OCI-M1 (cell line): ENCODE measurements at places on chromosomes 4 and X.

- no peak for DNase-seq
Measured at GRCh38 chrX:24423960-24424359, 41.1 kb upstream of the PDK3 start.

DNA sequence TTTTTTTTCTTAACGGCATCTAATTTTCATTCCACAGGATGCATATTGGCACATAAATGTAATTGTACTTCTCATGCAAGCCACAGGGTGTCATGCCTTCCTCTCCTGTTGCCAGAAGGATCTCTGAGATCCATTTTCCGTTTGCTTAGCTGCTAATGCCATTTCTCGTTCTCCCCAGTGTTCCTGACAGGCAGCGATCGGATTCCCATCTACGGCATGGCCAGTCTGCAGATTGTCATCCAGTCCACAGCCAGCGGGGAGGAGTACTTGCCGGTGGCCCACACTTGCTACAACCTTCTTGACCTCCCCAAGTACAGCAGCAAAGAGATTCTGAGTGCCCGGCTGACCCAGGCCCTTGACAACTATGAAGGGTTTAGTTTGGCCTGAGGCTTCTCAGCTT, 8.9 kb upstream of the NAP1L5 start:
- DNase-seq = peak; percentile 4

- no peak for DNase-seq
Measured at GRCh38 chrX:39811376-39811775, 286.4 kb downstream of the BCOR start.

GRCh38 chr4:74661427-74662201, 132.7 kb downstream of the BTC start:
- no peak for DNase-seq

GRCh38 chr4:8200302-8200975, 1.3 kb downstream of the SH3TC1 start:
- no peak for DNase-seq

DNA sequence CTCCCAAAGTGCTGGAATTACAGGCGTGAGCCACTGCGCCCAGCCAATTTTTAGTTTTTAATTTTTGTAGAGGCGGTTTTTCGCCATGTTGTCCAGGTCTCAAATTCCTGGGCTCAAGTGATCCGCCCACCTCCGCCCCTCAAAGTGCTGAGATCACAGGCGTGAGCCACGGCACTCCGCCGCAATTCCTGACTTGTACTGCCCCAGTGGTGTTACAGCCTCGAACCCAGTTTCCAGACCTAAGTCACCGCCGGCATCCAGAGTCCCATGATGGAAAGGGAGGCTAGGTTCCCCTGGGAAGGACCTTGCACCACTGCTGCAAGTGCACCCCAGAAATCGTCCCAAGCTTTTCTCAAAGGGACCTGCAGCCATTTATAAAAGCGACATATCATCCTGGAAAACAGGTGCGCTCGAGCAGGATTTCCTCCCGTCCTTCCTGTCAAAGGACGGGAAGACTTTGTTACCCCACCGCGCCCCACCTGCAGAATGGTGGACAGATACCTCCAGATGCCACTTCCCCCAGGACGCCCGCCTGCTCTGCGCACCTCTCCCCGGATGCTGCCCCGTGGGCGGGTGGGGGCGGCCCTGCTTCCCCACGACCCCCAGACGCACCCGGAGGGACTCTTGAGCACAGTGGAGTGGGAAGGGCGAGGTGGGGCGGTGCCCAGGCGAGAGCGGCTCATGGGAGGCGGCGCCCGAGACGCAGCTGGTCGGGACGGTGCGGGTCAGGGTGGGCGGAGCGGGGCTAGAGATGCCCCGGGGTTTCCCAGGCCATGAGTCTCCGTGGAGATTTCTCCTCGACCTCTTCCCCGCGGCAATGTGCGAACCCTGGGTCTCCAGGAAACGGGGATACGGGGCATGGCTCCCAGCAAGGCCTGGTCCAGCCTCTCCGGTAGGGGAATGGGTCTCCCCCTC, 947 bp upstream of the RPL10 start:
- DNase-seq = peak; percentile 77

- no peak for DNase-seq
Measured at GRCh38 chr4:70895405-70895804, 6.8 kb upstream of the MOB1B start.

DNA sequence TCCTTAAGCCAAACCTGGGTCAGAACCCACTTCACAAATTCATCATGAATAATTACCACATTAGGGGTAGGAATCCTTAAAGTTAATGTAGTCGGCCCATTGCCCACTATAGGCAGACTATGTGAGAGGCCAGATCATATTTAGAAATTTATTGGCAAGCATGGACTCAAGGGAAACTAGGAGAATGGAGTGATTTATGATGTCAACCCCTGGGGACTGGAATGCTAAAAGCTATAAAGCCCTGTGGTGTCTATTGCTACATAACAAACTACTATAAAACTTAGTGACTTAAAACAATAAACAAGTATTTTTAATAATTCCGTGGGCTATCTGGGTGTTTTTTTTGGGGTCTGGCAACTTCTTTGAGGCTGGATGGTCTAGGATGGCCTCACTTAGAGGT, 93.9 kb downstream of the PPP1R2C start:
- DNase-seq = no peak

- DNase-seq = no peak
Measured at GRCh38 chr4:172096786-172097185, 283.6 kb downstream of the GALNTL6 start.

DNA sequence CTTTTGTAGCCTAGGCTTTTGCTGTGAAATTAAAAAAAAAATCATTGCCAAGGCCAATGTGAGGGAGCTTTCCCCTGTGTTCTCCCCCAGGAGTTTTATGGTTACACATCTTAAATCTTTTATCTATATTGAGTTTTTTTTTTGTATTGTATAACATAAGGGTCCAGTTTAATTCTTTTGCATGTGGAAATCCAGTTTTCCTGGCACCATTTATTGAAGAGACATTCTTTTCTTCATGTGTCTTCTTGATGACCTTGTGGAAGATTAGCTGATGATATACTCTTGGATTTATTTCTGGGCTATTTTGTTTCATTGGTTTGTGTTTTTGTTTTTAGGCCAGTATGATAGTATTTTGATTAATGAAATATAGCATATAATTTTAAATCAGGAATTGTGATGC, 225.0 kb downstream of the ADAM29 start:
- DNase-seq = no peak

DNA sequence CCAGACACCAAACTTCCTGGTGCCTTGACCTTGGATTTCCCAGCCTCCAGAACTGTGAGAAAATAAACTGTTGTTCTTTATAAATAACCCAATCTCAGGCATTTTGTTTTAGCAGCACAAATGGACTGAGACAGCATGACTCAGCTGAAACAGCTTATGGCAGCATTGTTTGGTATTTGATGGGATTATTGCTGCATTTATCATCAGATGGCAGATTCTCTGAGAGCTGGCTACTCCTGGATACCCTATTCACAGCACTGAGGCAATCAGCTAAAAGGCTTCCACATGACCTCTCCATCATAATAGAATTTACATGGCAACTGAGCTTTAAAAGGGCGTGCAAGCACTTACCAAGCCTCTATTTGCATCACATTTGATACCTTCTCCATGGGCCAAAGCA, 623.1 kb upstream of the CPEB2 start:
- no peak for DNase-seq

DNA sequence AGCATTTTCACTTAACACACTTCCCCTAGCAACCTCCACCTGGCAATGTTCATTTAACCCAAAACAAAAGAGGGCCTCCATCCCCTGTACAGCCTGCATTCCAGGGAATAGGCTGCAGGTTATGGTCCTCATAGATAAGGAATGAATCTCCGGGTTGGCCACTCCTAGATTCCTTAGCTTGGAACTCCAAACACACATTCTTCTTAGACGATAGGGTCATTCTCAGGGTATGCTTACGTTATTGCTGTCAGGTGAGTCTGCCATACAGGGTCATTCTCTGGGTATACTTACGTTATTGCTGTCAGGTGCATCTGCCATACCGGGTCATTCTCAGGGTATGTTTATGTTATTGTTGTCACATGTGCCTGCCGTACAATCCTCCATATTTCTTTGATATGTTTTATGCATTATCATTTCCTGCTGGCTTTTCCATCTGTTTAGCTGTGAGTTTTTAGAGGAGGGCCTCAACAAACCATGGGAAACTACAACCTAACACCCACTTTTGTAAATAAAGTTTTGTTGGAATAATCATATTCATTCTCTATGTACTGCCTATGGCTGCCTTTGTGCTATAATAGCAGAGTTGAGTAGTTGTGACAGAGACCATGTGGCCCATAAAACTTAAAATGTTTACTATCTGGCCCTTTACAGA, 8.2 kb upstream of the AFF1 start:
- DNase-seq = no peak

DNA sequence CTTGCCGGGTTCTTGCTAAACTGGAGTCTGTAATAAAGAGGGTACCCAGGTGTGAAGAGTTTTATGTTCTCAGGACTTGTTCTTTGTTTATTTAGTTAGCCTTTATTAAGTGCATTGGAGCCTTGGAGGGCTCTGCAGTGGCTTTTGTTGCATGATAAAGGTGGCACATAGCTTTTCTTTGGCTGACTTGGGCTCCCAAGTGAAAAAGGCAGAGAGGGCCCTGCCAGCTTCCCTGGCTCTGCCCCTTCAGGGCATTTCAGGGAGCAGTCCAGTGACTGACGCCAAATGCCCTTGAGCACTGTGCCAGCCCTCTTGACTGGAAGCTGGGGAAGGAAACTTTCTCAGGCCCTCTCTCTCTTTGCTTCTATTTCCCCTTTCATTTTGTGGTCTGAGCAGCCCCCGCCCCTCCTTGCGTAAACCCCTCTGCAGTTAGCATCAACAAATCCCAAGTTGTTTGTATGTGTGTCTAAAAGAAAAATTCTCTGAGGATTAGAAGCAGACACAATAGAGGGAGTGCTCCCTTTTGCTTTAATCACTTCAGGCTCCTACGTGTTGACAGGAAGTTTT, 152.2 kb downstream of the NHS start:
- no peak for DNase-seq

- no peak for DNase-seq
Measured at GRCh38 chrX:102723456-102723855, 2.9 kb downstream of the GPRASP3 start.

GRCh38 chr4:140057701-140058100, 96.3 kb downstream of the MAML3 start:
- peak; percentile 64 for DNase-seq

DNA sequence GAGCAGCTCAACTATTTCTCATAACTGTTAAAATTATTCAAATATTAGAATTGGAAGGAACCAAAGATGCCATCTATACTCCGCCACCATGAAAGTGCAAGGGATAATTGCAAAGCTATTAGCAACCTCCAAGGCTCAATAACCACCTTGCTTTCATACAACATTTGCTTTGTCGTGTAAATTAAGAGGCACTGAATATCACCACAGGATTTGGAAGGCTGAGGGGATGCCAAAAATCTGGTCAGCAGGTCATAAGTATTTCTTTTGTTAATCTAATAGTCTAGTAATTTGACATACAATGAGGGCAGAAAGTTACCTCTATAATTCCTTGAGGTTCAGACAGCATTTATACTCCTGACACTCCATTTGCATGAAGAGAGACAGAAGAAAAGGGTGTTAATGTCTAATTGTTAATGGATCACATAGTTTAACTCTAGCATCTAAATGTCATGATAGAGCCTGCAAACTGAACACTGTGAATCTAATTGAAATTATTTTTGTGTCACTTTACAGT, 200.9 kb upstream of the DIAPH2 start:
- no peak for DNase-seq

DNA sequence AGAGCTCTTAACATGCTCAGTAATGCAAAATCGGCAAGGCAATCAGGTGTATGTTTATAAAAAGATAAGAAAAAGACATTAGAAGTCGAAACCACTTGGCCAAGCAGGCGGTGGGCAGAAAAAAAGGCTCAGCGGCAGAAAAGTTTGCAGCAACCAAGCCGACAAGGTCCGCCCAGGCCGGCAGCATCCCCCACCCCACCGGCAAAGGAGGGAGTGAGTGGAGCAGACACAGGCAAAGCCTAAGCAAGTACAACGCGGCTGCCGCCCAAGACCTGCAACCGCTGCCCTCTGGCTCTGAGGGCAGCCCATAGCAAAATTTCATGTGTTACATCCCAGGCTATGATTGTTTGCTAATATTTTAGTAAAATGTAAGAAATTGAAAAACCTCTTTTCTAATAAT, 125.4 kb upstream of the ZCCHC13 start:
- DNase-seq = no peak

- no peak for DNase-seq
Measured at GRCh38 chrX:10341309-10341708, 184.5 kb downstream of the CLCN4 start.

GRCh38 chrX:110173192-110174175, 144.4 kb downstream of the AMMECR1 start:
- no peak for DNase-seq

DNA sequence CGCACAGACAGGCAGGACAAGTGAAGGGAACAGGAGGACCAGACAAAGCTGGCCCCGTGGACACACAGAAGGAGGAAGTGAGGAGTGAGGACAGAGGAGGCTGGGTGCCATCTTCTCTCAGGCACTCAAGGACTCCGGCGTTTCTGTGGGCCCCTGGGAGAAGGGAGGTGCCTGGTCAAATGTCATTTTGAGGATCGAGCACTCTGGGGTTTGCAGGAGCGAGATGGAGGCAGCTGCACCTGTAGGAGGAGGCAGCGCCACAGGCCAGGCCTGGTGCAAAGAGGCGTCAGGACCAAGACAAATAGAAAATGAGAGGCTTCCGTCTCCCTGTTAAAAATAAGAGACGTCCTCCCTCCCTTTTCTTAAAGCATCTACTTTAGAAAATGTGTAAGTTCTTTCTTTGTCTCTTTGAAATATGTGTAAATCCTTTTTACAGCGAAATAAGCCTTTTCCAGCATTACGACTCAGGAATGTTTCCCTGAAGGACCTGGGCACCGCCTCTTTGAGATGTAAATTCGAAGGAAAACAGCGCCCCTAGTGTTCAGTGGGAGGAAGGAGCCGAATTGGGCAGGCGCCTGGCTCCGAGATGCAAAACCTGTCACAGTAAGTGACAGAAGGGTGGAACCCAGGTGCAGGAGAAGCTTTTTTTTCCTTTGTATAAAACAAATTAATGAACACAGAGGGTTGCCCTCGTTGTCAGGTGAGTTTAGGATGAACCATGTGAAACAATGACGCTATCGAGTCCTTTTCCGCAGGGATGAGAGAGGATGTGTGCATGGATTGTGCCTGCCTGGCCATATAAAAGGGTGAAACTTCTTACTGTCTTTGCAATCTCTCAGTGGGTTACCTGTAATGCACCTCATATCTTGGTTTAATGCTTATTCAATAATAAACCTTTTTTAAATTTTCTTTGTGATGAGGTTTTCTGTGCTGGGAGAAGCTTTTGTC, 1.4 kb upstream of the C4orf50 start:
- DNase-seq = peak; percentile 48
